ENCODE measurements at places on chromosomes 1 and 21.

GRCh38 chr1:14602136-14602535 is 3.7 kb downstream of the KAZN start:
- no peak for DNase-seq

DNA sequence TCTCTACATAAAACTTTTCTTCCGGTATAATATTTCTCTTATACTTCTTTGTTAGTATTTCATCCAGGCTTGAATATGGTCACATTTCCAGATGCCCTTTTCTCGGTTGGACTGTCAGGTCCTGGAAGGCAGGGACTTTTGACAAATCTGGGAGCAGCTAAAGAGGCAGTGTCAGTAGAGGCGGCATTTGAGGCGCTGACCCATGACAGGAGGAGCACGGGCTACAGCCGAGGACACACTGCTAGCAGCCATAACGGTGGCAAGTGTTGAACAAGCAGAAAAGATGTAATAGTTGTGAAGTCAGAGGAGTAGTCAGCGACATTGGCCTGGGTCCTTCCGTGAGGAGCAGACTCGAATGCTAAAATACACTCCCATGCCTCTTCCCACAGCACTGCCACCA is 14.5 kb upstream of the NRIP1 start:
- no peak for DNase-seq

- DNase-seq: no peak
These were observed 2.6 kb upstream of the SH3GLB1 start for GRCh38 chr1:86701731-86702130.

DNA sequence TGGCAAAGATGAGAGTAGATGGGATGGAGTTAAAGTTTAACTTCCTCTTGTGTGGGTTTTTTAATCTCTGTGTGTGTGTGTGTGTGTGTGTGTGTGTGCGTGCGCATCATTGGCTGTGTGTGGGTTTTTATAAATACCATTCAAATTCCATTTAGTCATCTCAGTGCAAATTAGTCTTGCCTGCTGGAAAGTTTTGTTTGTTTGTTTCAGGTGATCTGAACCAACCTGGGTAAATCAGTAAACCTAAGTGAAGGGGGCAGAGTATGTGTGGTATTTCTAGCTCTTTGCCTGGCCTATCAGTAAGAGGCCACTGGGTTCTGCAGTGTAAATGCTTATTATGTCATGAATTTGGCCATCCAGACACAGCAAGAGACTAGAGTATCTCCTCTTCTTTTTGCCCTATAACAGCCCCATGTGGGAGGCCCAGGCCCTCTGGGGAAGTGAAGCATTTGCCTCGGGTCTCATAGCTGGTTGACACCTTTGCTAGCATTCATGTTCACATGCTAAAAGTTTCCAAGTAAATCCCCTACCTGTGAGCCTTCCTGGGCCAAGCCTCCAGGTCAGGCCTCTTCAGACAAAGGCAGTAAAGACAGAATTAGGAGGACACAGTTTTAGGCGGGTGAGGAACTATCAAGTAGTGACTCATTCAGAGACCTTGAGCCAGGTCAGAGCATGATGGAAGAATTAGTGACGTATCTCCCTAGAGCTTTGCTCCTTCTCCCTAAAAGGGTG is 14.7 kb downstream of the INTS3 start:
- no peak for DNase-seq

GRCh38 chr1:168991667-168992475 is 114.6 kb upstream of the ATP1B1 start:
- DNase-seq: no peak

- DNase-seq: peak; percentile 5
These were observed 39.7 kb downstream of the CHML start for GRCh38 chr1:241600496-241600901.

- no peak for DNase-seq
These were observed 165.5 kb upstream of the DUSP10 start for GRCh38 chr1:221907166-221907932.

- no peak for DNase-seq
These were observed 3.1 kb upstream of the HUNK start for GRCh38 chr21:31869750-31870149.

- DNase-seq: no peak
These were observed 111.8 kb downstream of the PTBP2 start for GRCh38 chr1:96833376-96833775.

GRCh38 chr1:22328331-22329147 is 123.1 kb upstream of the ZBTB40 start:
- DNase-seq: no peak

- DNase-seq: no peak
These were observed 430 bp downstream of the FAM167B start for GRCh38 chr1:32247452-32247851.

DNA sequence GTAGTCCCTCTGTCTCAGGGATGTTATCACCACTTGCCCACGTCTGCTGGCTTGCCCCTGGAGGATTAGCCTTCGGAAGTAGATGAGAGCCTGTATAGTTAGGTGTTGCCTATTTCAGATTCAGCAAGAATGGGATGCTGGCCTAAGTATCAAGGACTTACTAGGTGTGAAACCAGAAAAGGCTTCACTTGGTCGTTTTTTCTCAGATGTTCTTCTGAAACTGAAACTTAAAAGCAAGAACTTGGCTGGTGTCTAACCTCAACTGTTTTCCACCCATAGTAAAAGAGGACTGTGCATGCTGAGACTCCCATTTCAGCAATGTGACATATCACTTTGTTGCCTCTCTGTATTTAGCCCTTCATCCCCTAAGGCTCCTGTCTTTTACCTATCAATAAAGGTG is 67.0 kb upstream of the LRRC53 start:
- DNase-seq: peak; percentile 13

GRCh38 chr1:64834734-64835133 is 89.9 kb downstream of the RAVER2 start:
- no peak for DNase-seq

GRCh38 chr1:12524266-12524665 is 93.7 kb downstream of the DHRS3 start:
- DNase-seq: no peak

GRCh38 chr1:29297450-29297849 is 61.1 kb downstream of the PTPRU start:
- no peak for DNase-seq

DNA sequence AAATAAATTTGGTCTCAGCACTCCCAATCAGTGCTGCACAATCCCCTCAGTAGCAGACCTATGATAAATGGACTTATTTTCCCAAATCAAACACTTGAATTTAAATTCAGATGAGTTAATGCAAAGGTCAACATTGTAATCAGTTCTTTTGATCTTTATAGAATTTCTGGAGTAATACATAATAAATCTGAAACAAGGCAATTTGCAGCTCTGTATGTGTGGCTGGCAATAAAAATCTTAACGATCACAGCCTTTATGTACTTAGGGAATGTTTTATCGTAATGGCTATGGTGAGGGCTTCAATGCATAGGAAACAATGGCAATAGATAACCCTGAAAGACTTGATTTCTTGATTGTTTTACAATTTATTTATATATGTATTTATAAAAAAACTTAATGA is 91.4 kb downstream of the GPATCH2 start:
- no peak for DNase-seq

- no peak for DNase-seq
These were observed 22.5 kb upstream of the GPR157 start for GRCh38 chr1:9151328-9151860.

DNA sequence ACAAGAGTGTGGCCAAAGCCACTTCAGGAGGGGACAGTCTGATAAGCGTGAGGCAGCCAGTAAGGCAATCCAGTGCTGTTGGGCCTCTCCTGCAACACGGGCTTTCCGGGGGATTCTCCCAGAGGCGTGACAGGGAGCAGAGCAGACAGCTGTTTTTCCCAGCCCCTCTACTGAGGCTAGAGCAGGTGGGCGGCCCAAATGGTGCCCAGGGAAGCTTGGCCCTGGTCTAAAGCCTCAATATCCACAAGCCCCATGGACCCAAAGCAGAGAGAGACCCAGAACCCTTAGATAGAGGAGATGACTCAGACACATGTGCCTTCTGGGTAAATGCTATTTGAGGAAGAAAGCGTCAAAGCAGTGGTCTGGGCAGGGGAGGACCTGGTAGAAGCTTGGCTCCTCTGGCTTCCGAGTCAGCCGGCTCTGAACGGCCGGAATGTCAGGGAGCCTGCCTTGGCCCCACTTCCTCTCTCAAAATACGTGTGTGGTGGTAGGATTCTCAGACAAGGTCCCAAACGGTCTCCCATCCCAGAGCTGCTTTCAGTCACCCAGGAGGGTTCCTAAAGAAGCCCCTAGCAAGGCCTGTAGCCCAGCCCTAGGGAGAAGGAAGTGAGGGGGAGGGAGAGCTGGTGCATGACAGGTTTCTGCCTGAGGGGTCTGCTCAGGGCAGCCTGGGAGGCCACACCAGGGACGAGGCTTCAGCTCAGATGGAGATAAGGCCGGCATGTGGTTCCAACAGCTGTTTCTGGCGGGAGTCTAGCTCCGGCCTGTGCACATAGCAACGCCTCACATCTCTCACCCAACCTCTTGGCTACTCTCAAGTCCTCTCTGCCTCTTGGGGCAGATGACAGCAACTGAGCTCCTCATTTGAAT is 28.8 kb downstream of the PIK3C2B start:
- DNase-seq: no peak

GRCh38 chr1:74641876-74642275 is 31.7 kb downstream of the ERICH3 start:
- no peak for DNase-seq

DNA sequence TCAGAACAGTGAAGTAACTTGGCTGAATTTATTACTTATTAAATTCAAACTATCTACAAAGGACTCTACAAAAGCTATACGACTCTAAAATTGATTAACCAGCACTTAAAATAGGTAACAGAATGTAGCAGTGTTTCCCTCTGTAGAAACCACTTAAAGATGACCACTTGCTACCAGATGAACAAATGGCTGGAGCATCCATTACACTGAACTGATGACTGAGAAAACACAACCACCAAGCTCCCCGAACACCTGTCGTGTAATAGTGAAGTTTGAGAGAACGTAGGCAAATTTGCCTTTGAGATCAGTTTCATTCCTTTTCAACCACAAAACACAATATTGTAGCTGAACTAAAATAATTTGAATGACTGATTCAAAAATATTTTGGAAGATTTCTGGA is 226.7 kb downstream of the KCNT2 start:
- no peak for DNase-seq

- peak; percentile 62 for DNase-seq
These were observed at the start of gene CD53 for GRCh38 chr1:110872745-110873720. Gene CD53 (plus strand): TSS chr1:110873148. CDS start chr1:110891409, 18,261 bp downstream.

DNA sequence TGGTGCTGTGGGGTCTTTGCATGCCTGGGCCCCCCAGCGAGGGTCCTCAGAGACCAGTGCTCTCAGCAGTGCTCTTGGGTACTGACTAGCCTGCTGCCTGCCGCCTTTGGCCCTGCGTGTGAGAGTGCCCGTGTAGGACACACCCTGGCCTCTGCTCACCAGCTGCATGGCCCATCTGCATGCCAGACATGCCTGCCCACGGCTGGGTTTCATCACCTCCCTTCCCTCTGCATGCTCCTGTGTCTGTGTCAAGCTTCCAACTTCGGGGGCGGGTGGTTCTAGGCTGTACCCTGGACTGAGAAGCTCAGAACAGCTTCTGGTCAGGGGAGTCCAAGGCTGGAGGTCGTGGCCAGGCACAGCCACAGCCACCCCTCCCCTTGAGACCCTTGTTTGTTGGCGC is 56.9 kb downstream of the PTPRF start:
- no peak for DNase-seq

- DNase-seq: no peak
These were observed 41.3 kb downstream of the ADAMTS5 start for GRCh38 chr21:26925636-26926035.

DNA sequence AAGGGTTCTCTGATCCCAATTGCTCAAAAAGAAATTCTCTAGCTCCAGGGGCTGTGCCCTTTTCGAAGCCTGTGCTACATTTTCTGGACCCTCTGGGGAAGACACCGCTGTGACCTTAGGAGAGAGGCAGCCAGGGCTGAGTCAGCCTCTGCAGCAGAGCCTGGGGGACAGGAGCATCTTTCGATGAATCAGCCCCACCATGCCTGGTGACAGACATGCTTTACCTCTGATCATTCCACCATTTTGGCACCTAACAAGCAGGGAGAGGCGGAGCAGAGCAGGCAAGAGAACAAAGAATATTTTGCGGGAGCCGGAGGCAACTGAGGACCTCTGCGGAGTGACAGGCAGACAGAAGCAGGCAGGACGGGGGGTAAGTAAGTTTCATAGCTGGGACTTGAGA is 84.9 kb downstream of the VWA5B1 start:
- no peak for DNase-seq

GRCh38 chr21:18163956-18164355 is 80.7 kb upstream of the CHODL start:
- no peak for DNase-seq

GRCh38 chr1:197920414-197921117 is 3.4 kb downstream of the LHX9 start:
- no peak for DNase-seq

DNA sequence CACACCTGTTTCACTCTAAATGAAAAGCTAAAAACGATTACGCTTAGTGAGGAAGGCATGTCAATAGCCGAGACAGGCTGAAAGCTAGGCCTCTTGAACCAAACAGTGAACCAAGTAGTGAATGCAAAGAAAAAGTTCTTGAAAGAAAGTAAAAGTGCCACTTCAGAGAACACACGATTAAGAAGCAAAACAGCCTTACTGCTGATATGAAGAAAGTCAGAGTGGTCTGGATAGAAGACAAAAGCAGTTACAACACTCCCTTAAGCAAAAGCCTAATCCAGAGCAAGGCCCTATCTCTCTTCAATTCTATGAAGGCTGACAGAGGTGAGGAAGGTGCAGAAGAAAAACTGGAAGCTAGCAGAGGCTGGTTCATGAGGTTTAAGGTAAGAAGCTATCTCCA is 130.7 kb downstream of the SIPA1L2 start:
- DNase-seq: no peak

- no peak for DNase-seq
These were observed 31.8 kb downstream of the ADGRL2 start for GRCh38 chr1:81832573-81832972.

DNA sequence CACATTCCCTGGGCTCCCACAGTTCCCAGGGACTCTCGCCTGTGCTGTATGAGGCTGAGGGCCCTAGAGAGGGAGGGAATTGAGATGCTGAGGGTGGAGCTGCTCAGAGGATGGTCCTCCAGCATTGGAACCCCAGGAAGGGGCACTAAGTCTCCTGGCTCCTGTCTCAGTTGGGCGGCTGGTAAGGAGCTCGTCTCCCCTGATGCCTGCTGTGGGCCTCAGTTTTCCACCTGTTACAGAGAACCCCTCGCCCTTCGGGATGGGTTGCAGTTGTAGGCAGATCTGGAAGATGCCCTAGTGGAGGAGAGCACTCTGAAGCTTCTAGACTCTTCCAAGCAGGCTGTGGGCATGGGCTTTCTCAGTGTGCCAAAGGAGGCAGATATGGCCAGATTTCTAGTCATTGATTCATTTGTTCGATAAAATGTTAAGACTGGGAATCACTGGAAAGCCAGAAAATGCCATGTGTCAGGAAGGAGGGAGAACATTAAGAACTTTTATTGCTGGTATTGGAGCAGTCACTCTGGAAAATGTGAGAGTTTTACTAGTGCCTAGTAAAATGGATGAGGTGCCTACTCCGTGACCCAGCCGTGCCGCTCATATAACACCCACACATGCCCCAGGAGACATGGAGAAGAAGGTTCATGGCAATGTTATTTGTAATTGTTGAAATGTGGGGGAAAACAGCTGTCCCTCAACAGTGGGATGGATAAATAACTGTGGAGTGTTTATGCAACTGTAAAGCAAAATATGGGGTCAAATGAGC is 828 bp upstream of the MYBPH start:
- DNase-seq: no peak

All from activated CD4-positive, alpha-beta T cell treated with anti-CD3 and anti-CD28 coated beads, Interleukin-2, Interleukin-4, amounts not matched to agents 100 ng/mL and 50 ng/mL, durations not matched to agents 16 hours and 8 hours (primary cell).